ENCODE measurements at places on chromosomes 16 and 17.
A peak's percentile ranks its signal among the peaks of the same experiment; 100 is the strongest.

DNA sequence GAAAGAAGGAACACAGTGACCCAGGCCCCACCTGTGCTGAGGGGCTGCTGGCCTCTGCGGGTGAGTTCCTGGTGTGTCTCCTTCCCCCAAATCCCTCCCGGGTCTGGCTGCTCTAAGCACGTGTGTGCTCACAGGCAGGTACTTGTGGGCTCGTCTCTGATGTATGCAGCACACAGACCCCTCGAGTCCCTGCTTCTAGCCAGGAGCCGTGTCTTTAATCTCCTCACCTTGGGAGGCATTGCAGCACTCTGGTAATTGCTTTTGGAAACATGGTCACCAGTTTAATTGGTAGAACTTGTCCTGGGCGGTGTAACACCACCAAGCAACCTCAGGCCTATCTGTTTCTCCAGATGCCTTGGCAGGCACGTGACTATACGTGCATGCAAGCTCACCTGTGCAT is 8.8 kb upstream of the RPL38 start:
- DNase-seq, result no peak

DNA sequence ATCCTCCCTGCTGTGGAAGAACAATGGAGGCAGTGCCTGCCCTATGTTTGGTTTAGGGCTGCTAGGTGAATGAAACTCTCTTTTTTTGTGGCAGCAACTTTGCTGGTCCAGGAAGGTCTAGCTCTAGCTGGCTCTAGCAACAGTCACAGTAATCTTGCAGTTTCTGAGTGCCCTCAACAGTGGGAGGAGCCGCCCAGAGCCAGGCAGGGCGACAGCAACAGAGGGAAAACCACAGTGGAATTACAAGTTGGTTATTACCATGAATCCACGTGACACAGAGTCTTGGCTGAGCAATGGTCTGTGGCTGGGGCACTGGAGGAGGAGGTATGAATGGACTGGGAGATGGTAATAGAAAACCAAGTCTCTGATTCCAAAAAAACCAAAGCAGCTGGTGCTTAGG is 10.3 kb downstream of the HSPB9 start:
- DNase-seq, result no peak

DNA sequence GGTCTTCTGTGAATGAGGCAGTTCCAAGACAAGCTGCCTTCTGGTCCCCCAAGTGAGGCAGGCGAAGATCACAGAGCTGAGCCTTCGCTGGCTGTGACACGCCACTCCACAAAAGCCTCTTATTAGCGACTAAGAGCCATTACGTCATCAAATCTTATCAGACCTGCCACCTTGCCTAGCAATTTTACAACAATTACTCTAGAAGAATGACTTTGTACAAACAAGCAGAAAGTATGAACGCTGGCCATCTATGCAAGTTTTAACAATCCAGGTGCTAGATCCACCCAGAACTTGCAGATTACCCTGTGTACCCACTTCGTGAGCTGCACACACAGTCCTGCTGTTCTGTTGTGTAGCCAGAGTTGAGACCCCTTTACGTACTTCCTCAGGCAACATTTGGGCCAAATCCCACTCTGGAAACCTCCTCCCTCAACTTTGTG is 3.8 kb upstream of the ICAM2 start:
- DNase-seq, result no peak

GRCh38 chr17:31202968-31203367 is 94.1 kb downstream of the OMG start:
- DNase-seq, result no peak

DNA sequence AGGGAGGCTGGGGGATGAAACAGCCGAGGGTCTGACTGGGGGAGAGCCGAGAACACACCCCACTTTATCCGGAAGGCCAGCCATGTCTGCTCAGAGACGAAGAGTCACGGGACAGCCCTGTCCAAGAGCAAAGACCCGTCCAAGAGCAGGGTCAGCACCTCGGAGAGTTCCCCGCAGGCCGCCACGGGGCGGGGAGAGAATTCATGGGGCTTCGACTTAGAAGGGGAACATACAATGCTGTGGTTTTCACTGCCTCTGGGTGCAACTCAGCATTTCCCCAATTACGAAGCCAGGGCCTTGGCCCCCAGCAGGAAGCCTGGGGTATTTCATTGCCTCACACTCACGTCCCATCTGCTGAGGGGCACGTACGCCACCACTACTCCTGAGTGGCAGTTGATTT is 59.3 kb downstream of the JPH3 start:
- DNase-seq, result no peak

DNA sequence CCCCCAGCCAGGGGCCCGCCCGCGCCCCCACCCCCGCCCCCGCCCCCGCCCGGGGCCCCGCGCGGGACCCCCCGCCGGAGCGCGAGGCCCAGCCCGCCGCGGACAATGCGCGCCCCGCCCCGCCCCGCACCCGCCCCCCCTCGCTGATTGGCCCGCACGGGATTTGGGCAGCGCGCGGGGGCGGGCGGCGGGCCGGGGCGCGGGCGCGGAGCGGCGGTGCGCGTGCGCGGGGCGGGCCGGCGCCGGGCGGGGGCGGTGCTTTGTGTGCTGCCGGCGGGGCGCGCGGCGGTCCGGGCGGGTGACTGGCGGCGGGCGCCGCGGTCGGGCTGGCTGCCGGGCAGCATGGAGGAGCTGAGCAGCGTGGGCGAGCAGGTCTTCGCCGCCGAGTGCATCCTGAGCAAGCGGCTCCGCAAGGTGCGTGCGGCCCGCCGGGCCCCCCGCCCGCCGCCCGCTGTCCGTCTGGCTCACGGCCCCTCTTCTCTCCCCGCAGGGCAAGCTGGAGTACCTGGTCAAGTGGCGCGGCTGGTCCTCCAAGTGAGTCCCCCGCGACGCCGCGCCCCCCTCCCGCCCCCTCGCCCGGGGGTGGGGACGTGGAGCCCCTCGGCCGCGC is at the start of gene CBX2:
CBX2 (plus strand) TSS at position 255 of the 610 bp plus-strand sequence; CDS start at position 343, 88 bp downstream.
- peak; percentile 92 for DNase-seq

- no peak for DNase-seq
Measured at GRCh38 chr16:5900046-5900445, 802.5 kb upstream of the EEF2KMT start.

- DNase-seq, result no peak
Measured at GRCh38 chr17:50102164-50102991, 7.2 kb downstream of the PDK2 start.

DNA sequence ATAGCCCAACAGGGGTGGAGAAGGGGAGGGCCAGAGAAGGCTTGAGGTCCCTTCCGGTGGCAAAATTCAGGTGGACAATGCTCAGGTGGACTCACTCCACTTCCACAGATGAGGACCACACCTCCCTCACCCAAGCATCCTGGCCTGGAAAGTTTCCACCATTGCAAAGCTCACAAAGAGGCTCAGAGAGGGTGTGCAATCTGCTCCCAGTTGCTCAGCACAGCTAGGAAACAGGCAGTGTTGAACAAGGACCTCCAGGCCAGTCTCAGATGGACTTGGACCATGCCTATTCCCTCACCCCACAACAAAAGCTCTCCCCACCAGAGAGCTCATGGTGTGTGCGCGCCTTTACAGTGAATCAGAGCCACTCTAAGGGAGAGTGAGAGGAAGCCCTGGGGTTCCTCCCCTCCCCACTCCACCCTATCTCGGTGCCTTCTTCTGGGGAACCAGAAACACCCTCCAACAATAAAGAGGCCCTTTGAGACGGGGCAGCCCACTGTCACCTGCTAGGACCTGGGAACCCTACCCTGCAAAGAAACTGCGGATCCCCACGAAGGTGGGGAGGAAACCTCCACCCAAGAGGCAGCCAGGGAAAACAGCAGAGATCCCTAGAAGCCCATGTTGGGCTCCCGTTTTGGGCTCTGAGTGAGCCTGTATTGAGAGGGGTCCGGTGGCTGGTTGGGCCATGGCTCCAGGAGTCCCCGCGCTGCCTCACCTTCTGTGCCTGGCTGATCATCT is 1.6 kb downstream of the FAM83G start:
- no peak for DNase-seq

DNA sequence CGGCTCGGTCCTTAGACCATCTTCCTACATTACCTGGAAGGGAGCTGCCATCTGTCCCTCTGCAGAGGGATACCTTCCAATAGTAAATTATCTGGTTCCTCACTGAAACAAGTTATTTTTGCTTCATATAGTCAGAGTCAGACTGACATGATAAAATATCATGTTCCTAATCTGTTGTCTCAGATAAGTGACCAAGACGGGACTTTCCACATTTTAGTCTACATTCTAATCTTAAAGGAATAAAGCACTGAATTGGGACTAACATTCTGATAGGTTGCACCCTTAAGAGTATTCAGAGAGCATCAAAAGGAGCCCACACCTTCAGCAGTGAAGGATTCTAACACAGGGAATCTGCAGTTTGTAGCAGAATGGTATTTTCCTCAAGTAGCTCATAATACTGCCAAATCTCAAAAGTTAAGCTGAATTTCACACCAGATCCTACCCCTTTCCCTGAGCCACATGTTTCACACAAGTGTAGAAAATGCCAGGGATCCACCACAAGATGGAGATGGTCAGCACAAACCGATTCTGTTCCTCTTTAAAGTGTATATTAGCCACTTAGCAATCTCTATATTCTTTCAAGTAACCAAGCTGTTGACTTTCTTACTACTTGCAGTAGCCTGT is 13.4 kb downstream of the GINS2 start:
- no peak for DNase-seq

- no peak for DNase-seq
Measured at GRCh38 chr17:7029659-7030058, 6.2 kb upstream of the SLC16A13 start.

DNA sequence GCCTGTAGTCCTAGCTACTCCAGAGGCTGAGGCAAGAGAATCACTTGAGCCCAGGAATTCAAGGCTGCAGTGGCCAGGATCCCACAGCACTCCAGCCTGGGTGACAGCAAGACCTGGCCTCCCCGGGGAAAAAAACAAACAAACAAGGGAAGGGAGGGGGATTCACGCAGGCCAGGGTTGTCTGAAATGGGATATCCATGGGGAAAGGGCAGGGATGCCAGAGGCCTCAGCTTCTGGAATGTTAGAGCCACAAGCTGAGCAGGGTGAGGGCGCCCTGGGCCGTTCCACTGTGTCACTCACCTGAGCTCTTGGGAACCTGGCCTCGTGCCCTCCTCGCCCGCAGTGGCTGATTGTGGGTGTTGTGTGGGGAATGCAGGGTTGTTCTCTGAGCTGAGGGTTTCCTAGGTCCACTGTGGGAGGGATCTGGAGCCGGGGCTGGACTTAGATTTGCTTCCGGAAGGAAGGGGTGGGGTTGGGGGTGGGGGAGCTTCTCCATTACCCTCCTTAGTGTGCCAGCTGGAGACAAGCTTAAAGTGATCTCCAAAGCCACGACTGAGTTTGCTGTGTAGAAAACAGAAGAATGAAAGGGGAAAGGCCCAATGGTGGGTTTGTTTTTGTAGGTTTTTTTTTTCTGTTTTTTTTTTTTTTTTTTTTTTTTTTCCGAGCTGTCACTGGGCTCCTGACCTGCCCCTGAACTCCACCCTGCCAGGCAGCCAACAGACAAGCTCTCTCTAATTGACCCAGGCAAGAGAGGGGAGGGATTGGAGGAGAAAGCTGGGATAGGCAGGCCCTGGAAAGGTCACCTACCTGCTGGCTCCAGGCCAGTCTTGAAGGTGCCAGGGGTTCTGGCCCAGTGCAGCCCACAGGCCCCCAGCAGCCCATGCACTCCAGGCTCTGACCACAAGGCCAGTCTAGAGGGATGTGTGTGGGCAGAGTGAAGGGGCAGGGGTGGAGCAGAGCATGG is at the start of gene SULT1A1:
SULT1A1 (minus strand) TSS at position 414 of the 964 bp plus-strand sequence. CDS start 1,189 bp downstream, outside the sequence.
- DNase-seq, result no peak

- DNase-seq, result no peak
Measured at GRCh38 chr17:77148077-77148939, 7.5 kb downstream of the SEC14L1 start.

DNA sequence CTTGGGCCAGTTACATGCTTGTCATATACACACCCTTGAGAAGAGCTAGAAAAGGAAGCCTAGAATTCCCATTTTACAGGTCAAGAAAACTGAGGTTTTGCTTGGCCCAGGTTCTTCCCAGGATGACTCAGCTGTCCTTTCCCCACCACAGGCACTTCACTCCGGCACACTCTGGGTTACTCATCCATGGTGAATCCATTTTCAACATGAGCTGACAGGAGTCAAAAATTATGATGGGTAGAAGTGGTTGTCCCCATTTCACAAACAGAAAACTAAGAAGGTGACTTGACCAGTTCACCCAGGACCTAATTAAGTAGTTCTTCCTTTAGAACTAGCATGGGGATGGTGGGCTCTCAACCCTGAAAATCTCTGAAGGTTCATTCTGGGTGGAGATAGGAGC is 67.2 kb downstream of the USP22 start:
- no peak for DNase-seq

DNA sequence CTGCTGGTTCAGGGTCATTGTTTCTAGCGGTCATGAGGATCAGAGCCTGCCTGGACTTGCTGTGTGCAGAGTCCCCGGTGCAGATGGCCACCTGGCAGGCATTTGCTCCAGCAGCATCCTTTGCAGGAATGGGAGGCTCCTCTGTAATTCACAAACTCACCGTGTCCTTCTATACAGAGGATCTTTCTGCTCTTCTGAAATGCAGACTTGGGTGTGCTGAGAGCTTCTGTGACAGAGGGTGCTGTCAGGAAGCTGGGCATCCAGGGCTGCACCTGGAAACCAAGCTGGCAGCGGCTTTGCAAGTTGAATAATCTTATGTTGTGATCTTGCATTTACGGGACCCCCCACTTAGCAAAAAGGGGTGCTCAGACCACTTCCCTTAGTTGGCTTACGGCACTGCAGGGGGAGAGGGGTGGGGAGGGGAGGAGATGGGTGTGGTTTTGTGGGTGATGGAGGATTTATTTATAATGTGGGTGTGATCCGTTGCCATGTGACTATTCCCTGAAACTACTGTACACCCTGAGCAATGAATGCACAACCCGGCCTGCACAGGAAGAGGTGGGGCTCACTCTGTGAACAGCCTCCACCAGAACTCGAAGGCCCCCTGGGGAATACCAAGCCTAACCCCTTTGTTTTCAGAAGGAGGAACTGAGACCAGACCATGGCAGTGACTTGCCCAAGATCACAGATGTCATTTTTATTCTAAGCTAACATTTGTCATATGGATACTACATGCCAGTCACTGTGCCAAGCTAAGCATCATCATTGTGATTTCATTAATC is 178.3 kb downstream of the PRKCB start:
- peak; percentile 77 for DNase-seq

DNA sequence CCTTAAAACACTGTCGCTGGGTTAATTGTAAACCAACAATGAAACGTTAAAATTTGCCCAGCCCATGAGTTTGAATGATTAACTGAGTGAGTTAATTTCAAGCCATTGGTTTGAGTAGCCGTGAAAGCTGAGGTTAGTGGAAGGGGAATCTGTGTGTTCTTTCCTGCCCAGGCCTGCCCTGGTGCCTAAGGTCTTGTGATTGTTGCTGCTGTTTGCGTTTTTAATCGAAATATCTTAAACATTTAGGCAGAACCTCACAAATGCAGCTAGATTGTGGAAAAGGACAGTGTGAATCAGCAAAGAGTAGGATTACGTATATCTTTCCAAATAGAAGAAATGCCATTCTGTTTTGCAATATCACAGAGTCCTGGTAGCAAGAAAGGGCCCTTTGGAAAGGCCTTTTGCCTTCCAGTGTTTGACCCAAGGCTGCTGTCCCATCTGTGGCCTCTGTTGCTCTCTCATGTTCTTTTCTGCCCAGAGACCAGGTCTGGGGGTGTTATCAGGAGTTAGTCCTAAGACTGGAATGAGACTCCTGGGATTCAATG is 113.8 kb downstream of the MSI2 start:
- no peak for DNase-seq

- no peak for DNase-seq
Measured at GRCh38 chr17:50207792-50208567, 6.5 kb upstream of the COL1A1 start.

GRCh38 chr17:75182319-75182568 is 515 bp downstream of the SUMO2 start:
- DNase-seq, result no peak

- no peak for DNase-seq
Measured at GRCh38 chr17:5304636-5305035, 22.6 kb downstream of the RABEP1 start.

All from GM18507 (cell line).